Ascending aorta (tissue), 2 donors: ENCODE measurements at places on chromosomes 2 and 18.

DNA sequence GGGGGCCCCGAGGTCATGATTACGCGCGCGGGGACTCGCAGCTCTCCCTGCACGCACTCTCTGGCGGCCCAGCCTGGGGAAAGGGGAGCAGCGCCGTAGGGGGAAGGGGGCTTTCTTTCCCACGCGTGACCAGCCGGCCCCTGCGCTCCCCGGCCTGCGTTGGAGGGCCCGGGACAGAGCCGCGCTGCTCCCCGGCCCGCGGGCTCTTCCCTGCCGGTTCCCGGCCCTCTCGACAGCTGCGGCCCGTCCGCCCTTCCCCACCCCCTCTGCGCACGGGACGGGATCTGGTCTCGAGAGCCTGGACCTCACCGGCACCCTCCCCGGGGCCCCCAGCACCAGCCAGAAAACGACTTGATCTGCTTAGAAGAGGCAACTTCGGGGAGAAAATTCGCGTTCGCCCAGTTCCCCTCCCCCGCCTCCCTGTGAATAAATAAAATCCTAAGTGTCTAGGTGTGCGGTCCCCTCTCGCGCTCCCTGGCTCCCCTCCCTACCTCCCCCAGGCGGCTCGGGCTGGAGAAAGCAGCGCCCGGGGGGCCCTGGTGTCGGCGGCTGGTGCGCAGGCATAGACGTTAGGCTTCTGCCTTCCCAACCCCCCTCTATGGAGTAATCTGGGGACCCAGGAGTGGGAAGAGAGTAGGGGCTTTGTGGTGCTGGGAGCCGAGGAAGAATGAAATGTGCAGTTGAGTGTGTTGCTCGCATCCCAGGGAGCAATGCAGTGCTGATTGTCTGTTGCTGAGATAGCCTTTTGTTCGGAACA, 803 bp upstream of the FIGN start:
- no peaks in the 10 kb centered on the region for H3K4me1 ChIP-seq
- DNase-seq: no peak
- no peaks in the 10 kb centered on the region for H3K27me3 ChIP-seq
- H3K36me3 ChIP-seq: no peaks in the 10 kb centered on the region

GRCh38 chr2:65731476-65731875, 299.1 kb upstream of the SPRED2 start:
- H3K27me3 ChIP-seq: no peaks in the 10 kb centered on the region
- no peaks in the 10 kb centered on the region for H3K4me1 ChIP-seq
- H3K36me3 ChIP-seq: no peaks in the 10 kb centered on the region
- no peak overlapping the region for H3K4me3 ChIP-seq

- no peaks in the 10 kb centered on the region for H3K36me3 ChIP-seq
- DNase-seq: no peak
- H3K27me3 ChIP-seq: no peaks in the 10 kb centered on the region
- H3K27ac ChIP-seq: no peak overlapping the region
- no peak overlapping the region for H3K4me3 ChIP-seq
These were observed 42.3 kb downstream of the TRABD2A start for GRCh38 chr2:84838434-84839145.

GRCh38 chr2:84579661-84580060, 63.4 kb downstream of the DNAH6 start:
- H3K27me3 ChIP-seq: no peaks in the 10 kb centered on the region
- no peak overlapping the region for H3K27ac ChIP-seq
- DNase-seq: no peak
- H3K36me3 ChIP-seq: no peaks in the 10 kb centered on the region
- H3K4me1 ChIP-seq: no peaks in the 10 kb centered on the region

GRCh38 chr2:30776831-30777635, 30.2 kb downstream of the CAPN13 start:
- H3K27me3 ChIP-seq: no peaks in the 10 kb centered on the region
- H3K4me1 ChIP-seq: no peaks in the 10 kb centered on the region
- H3K36me3 ChIP-seq: no peaks in the 10 kb centered on the region
- no peak for DNase-seq
- no peak overlapping the region for H3K27ac ChIP-seq

DNA sequence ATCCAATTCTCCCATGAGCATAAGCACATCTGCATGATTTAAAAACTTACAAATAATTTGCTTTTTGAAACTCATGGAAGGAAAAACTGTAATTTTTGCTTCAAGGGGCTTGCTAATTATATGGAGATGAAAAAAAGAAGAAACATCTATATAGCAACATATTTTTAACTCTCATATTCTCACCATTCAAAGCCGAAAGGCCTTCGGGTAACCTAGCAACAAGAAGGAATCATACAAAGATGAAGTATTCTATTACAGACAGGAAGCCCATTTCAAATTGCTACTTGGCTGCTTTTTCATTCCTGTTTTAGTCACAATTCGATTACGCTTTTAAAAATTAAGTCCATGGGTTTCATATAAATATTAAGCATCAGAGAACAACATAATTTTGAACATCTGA, 39.2 kb upstream of the RNU4ATAC start:
- H3K36me3 ChIP-seq: peaks cover 5% of the 10 kb centered on the region
- H3K27ac ChIP-seq: no peak overlapping the region
- H3K4me3 ChIP-seq: no peak overlapping the region
- no peaks in the 10 kb centered on the region for H3K4me1 ChIP-seq
- H3K27me3 ChIP-seq: no peaks in the 10 kb centered on the region

DNA sequence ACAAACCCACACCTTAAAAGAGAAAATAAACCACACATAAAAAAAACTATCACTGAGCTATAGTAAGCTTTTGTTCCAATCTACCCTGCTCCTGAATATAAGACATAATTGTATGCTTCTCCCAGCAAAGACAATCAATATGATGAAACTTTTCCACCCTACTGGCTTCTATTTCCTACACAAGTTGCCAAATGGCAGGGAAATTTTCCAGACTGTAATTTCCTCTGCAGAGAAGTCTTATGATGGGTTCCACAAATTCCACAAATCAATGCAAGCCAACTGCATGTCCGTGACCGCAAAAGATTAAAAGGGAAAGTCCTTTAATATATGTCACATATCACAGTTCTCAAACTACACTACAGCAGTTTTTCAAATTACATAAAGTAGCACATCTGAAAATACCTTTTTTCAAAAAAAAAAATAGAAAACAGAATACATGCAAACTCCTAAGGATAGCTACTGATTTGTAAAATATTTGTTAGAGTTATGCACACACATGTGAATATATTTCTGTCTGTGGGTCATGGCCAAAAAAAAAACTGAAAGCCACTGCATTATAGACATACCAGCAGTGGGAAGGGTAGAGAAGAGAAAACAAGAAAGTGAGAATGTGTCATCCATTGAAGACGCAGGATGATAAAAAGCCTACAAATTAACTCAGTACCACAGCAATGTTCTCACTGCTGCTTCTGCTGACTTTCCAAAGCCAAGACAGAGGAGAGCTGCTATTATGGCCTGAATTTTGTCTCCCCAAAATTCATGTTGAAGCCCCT, 61.4 kb downstream of the RPL31 start:
- no peaks in the 10 kb centered on the region for H3K36me3 ChIP-seq
- no peaks in the 10 kb centered on the region for H3K4me1 ChIP-seq
- H3K4me3 ChIP-seq: no peak overlapping the region
- DNase-seq: no peak
- H3K27ac ChIP-seq: no peak overlapping the region
- H3K27me3 ChIP-seq: no peaks in the 10 kb centered on the region

- DNase-seq: no peak
- H3K36me3 ChIP-seq: no peaks in the 10 kb centered on the region
- no peaks in the 10 kb centered on the region for H3K4me1 ChIP-seq
- H3K4me3 ChIP-seq: no peak overlapping the region
- H3K27ac ChIP-seq: no peak overlapping the region
- H3K27me3 ChIP-seq: no peaks in the 10 kb centered on the region
These were observed 70.8 kb downstream of the ACAA2 start for GRCh38 chr18:49742316-49743116.

GRCh38 chr2:207792244-207792785, 22.6 kb upstream of the FZD5 start:
- no peak overlapping the region for H3K27ac ChIP-seq
- no peak overlapping the region for H3K4me3 ChIP-seq
- no peaks in the 10 kb centered on the region for H3K36me3 ChIP-seq
- H3K27me3 ChIP-seq: no peaks in the 10 kb centered on the region

DNA sequence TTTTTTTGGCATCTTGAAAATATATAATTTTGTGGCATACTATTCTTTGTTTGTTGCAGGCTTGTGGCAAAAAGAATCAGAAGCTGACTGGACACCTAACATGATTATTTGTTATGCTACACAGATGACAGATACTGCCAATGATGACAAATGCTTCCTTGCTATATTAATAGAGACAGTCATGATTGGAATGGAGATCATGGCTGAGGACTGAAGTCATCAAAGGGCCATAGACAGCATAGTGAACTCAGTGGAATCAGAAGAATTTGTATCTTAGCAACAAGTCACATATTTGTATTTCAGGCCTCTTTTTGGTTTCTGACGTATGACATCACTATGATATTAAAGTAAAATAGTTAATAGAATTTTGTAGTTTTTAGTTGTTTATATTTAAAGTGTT, 1003.8 kb upstream of the DDX18 start:
- no peaks in the 10 kb centered on the region for H3K4me1 ChIP-seq
- H3K27ac ChIP-seq: no peak overlapping the region
- no peak overlapping the region for H3K4me3 ChIP-seq

- peak overlapping the region; percentile 62 for H3K27ac ChIP-seq
- no peak overlapping the region for H3K4me3 ChIP-seq
- no peak for DNase-seq
- no peaks in the 10 kb centered on the region for H3K36me3 ChIP-seq
- peaks cover 6% of the 10 kb centered on the region for H3K4me1 ChIP-seq
These were observed 74.7 kb upstream of the MGAT4A start for GRCh38 chr2:98805412-98806171.

DNA sequence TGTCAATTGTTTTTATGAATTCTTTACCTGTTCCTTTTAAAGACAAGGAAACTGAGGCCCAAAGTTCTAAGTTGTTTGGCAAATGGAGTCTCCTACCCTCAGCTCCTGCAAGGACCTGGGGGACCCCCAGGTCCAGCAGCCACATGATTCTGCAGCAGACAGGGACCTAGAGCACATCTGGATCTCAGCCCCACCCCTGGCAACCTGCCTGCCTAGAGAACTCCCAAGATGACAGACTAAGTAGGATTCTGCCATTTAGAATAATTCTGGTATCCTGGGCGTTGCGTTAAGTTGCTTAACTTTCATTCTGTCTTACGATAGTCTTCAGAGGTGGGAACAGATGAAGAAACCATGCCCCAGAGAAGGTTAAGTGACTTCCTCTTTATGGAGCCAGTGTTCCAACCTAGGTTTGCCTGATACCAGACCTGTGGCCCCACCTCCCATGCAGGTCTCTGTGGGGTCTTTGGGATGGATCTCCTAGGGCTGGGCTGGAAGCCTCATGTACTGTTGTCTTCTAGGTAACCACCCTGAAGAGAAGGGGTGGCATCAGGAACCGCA, 5.6 kb upstream of the CENPA start:
- no peak overlapping the region for H3K4me3 ChIP-seq
- H3K36me3 ChIP-seq: peaks cover 56% of the 10 kb centered on the region
- H3K27me3 ChIP-seq: no peaks in the 10 kb centered on the region
- no peaks in the 10 kb centered on the region for H3K4me1 ChIP-seq
- no peak overlapping the region for H3K27ac ChIP-seq

GRCh38 chr2:237752761-237753165, 45.8 kb upstream of the RBM44 start:
- no peak for DNase-seq
- no peak overlapping the region for H3K4me3 ChIP-seq

- peaks cover 50% of the 10 kb centered on the region for H3K4me1 ChIP-seq
- H3K4me3 ChIP-seq: no peak overlapping the region
- H3K27ac ChIP-seq: peak overlapping the region; percentile 90
These were observed 74.6 kb upstream of the MCFD2 start for GRCh38 chr2:46990231-46990588.

DNA sequence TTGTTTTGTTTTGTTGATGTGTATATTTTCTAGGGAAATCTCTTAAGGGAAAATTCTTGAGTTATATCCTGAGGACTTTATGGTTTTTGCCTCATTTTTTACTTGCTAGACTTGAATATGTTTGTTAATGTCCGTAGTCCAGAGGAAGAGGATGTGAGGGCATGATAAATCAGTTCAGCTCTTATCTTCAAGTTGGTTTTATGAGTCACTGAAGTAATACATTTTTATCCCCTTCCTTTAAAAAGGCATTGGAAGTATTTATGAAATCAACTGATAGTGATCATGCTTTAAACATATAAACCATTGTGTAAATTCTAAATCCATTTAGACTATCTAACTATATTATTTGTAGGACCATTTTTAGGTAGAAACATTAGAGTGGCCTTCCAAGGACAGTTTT, 43.9 kb upstream of the CYBRD1 start:
- H3K4me3 ChIP-seq: no peak overlapping the region
- no peaks in the 10 kb centered on the region for H3K27me3 ChIP-seq
- no peak overlapping the region for H3K27ac ChIP-seq
- H3K4me1 ChIP-seq: no peaks in the 10 kb centered on the region
- peaks cover 15% of the 10 kb centered on the region for H3K36me3 ChIP-seq

DNA sequence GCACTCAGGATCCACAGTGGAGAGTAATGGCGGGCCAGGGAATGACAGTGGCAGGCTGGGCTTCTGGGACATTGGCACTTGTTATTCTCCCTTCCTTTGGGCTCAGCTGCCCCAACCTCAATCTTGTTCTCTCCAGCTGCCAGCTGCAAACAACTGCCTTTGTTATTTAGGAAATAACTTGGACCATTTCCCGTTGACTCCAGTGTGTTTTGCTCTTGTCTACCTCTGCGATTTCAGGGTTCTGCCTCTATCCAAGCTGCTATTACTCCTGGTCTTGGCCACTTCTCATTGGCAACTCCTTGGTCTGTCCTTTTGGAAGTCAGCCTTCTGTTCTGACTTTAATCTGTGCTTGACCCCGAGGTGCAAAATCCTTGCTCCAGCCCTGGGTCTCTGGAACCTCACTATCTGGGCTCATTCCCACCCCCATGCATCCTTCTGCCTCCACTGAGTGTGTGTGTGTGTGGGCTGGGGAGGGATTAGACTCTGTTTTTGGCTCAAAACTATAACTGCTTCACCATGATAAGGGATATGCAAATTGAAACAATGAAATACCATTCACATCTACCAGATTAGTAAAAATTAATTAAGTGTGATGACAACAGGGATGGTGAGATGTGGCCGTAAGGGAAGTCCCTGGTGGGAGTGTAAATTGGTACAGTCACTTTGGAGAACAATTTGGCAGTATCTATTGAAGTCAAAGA, 134.1 kb upstream of the CXCR4 start:
- no peak for DNase-seq
- H3K27ac ChIP-seq: no peak overlapping the region
- no peaks in the 10 kb centered on the region for H3K27me3 ChIP-seq
- no peak overlapping the region for H3K4me3 ChIP-seq
- no peaks in the 10 kb centered on the region for H3K4me1 ChIP-seq

- H3K36me3 ChIP-seq: no peaks in the 10 kb centered on the region
- DNase-seq: no peak
- no peak overlapping the region for H3K4me3 ChIP-seq
- no peaks in the 10 kb centered on the region for H3K4me1 ChIP-seq
- no peaks in the 10 kb centered on the region for H3K27me3 ChIP-seq
- H3K27ac ChIP-seq: no peak overlapping the region
These were observed 64.0 kb upstream of the PMAIP1 start for GRCh38 chr18:59835605-59836379.

DNA sequence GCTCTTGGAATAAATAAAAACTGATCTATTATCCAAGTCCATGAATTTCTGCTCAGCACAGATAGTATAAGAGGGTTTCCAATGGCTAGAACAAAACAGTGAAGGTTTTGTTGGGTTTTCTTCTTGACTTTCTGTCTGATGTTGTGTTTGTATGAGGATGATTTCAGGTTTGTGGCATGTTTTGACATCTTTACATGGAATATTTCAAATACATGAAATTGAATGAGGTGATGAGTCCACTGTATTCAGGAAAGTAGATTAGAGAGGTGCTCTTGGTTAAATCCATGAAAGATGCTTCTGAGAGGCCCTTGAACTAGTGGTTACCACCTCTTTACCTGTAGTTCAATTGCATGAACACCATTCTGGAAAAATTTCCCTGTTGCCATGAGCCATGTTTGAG, 84.3 kb downstream of the RAPGEF4 start:
- no peak overlapping the region for H3K27ac ChIP-seq
- no peaks in the 10 kb centered on the region for H3K27me3 ChIP-seq
- H3K36me3 ChIP-seq: no peaks in the 10 kb centered on the region
